ENCODE measurements at places on chromosomes 6 and 20.

GRCh38 chr20:45104786-45105185 is 3.9 kb upstream of the KCNS1 start:
- H3K36me3 ChIP-seq: no peaks in the 10 kb centered on the region
- H3K27ac ChIP-seq: no peak overlapping the region

DNA sequence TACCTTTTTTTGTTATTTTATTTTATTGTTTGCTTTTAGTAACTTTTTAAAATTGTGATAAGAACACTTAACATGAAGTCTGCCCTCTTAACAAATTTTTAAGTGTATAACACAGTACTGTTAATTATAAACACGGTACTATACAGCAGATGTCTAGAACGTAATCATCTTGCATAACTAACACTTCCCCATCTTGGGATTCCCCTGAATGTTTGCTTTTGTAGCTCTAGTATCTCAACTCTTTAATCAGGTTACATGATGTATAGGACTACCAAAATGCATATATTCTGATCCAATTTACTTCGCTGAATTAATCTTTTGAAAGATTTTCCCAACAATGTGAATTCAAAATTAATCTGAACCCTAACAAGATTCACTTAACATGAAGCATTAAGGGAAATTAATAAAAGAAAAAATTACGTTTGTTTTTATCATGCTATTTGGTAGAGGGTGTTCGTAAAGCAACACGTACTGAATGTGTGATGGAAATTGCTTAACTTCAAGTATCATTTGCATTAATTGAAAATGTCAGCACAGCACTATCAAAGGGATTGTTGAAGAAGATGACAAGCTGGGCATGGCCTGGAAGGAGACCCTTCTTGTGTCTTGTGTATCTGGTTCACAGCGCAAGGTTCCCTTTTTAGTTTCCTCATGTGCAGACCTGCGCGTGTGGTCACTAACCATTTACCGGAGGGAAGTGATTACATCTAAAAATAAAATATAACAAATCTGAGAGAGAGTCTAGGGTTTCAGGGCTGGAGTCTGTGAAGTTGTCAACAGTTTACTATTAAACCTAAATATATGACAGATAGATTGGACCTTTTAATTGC is 15.2 kb downstream of the COL19A1 start:
- H3K36me3 ChIP-seq: no peaks in the 10 kb centered on the region
- H3K27ac ChIP-seq: no peak overlapping the region
- H3K4me1 ChIP-seq: no peaks in the 10 kb centered on the region
- no peaks in the 10 kb centered on the region for H3K27me3 ChIP-seq
- DNase-seq: no peak

DNA sequence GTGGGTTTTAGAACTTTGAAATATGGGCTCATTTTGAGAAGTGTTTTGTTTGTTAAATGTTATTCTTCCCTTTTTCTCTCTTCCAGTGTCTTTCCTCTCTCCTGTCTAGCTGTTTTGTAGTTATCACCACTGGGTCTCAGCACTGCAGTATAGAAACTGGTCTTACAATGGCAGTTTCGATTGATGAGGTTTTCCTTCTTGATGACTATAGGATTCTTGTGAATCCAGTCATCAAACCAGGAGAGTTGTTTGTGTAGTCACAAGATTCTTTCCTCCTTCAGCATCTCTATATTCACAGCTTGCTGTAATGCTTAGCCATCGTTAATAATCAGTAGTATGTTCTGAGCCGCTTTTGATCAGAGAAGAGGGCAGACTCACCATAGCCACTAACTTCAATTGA is 172.3 kb downstream of the OGFRL1 start:
- no peak overlapping the region for H3K27ac ChIP-seq
- no peaks in the 10 kb centered on the region for H3K36me3 ChIP-seq
- H3K27me3 ChIP-seq: no peaks in the 10 kb centered on the region
- no peaks in the 10 kb centered on the region for H3K4me1 ChIP-seq

DNA sequence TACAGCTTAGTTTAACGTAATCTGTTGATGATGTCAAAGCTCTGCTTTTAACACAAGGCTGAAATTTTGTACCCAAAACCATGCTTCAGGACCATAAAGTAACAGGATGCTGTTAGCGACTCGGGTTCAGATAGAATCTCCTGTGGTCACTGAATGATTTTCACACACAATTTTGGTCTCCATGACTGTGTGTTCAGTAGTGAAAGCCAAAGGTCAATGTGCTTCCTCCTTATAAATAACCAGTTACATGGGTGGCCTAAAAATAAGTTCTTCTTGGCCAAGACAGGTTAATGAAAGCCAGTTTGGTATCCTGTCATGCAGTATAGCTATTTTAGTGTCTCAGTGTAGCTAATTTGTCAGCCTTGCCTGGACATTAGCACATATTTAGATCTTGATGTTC is 19.1 kb upstream of the LOC128125822 start:
- DNase-seq: no peak
- H3K36me3 ChIP-seq: no peaks in the 10 kb centered on the region
- H3K4me3 ChIP-seq: no peak overlapping the region
- H3K27me3 ChIP-seq: no peaks in the 10 kb centered on the region
- H3K27ac ChIP-seq: no peak overlapping the region

- H3K4me3 ChIP-seq: no peak overlapping the region
- H3K36me3 ChIP-seq: no peaks in the 10 kb centered on the region
- H3K4me1 ChIP-seq: no peaks in the 10 kb centered on the region
- no peak for DNase-seq
- no peak overlapping the region for H3K27ac ChIP-seq
- H3K27me3 ChIP-seq: no peaks in the 10 kb centered on the region
Measured at GRCh38 chr6:90079560-90080490, 185.6 kb downstream of the GJA10 start.

DNA sequence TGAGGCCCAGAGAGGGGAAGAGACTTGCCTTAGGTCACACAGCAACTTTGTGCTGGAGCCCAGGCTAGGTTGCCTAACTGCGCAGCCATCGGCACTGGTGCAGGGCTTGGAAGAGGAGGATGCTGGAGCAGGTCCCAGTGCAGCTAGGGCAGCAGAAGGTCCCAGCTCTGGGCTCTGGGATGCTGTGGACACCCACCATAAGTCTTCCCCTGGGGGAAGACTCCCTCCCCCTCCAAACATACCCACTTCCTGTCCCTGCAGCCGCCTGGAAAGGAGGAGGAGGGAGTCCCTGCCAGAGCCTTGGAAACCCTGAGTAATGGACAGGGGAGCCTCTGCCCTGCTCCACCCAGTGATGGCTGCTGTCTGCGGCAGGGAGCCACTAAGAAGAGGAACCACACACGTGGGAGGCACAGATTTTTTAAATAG is 93.6 kb downstream of the NCR2 start:
- H3K27ac ChIP-seq: peak overlapping the region; percentile 72
- H3K36me3 ChIP-seq: no peaks in the 10 kb centered on the region
- H3K27me3 ChIP-seq: no peaks in the 10 kb centered on the region
- DNase-seq: peak; percentile 79
- no peaks in the 10 kb centered on the region for H3K4me1 ChIP-seq

DNA sequence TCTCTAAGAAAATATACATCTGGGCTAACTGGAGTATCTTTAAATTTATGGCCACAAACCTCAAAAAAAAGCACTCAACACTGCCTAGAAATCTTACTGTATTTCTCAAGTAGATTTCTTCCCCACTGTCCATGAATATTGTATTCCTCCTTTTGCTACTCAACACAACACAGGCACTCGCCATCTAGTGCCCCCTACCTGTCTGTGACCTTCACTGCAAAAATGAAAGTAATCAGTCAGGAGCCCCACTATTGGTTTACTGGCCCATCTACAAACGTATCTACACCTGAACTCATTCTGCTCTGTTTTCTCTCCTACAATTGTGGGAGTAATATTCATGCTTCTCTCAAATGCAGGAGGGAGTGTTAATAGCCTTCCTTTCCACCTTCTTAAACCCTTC is 58.3 kb downstream of the LY86 start:
- H3K36me3 ChIP-seq: no peaks in the 10 kb centered on the region
- no peaks in the 10 kb centered on the region for H3K27me3 ChIP-seq
- no peaks in the 10 kb centered on the region for H3K4me1 ChIP-seq
- H3K27ac ChIP-seq: no peak overlapping the region
- H3K4me3 ChIP-seq: no peak overlapping the region

DNA sequence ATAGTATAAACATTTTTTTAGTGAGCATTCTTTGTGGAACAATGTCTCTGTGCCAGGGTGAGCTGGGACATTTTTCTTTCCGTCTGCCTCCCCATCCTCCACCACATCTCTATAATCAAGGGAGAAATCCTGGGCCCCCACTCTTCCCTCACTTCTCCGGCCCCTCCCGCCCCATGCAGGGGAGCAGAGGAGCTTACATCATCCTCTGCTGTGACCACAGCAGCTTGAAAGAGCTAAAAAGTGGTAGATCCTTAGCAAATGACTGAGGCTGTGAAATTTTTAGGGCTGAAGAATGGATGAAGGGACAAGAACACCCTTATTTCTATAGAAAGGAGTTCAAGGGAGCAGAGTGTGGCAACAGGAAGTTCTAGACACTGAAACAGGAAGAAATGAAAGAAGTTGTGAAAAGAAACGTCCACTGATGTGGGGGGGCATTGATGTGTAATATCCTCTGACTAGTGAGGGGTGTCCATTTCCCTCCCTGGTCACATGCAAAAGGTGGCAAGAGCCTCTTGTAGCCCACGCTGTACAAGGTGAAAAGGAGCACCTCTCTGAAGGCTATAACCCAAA is 380.3 kb upstream of the JARID2 start:
- no peak overlapping the region for H3K27ac ChIP-seq
- no peak for DNase-seq
- no peaks in the 10 kb centered on the region for H3K4me1 ChIP-seq
- no peaks in the 10 kb centered on the region for H3K36me3 ChIP-seq
- H3K27me3 ChIP-seq: no peaks in the 10 kb centered on the region

DNA sequence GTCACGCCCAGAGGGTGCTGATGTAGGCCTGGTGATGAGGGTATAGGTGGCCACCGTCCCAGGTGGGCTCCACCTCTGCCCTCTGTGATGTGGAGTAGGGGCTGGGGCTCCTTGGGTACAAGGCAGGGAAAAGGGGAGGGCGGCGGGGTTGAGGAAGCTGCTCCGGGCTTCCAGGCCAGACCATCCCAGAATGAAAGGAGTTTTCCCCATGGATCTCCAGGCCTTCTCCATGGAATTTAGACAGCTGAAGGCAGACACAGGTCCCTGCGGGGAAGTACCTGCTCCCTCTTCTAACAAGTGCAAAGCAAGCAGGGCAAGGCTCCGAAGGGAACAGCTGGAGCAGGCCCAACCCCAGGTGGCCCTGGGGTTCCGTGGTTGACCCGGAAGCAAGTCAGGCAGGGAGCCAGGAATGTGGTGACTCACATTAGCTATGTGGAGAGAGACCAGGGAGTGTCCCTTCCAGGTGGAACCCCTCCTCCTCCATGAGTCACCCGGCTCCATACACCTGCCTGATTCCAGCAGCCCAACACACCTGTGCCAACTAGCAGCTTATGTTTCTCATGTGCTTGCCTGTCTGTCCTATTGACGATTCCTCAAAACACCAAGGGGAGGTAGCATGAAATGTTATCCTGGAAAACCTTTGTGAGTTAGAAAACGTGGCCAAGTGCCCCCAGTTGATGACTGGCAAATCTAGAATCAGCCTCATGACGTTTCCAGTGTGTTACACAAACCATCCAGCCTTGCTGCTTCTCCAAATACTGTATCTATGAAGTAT is 59.7 kb upstream of the SNX9 start:
- peak overlapping the region; percentile 45 for H3K27ac ChIP-seq
- H3K4me1 ChIP-seq: peaks cover 27% of the 10 kb centered on the region
- DNase-seq: no peak
- H3K36me3 ChIP-seq: no peaks in the 10 kb centered on the region
- H3K4me3 ChIP-seq: no peak overlapping the region
- H3K27me3 ChIP-seq: no peaks in the 10 kb centered on the region

GRCh38 chr6:54772610-54773009 is 74.0 kb upstream of the FAM83B start:
- no peaks in the 10 kb centered on the region for H3K4me1 ChIP-seq
- no peak overlapping the region for H3K4me3 ChIP-seq
- H3K36me3 ChIP-seq: no peaks in the 10 kb centered on the region
- H3K27me3 ChIP-seq: no peaks in the 10 kb centered on the region
- H3K27ac ChIP-seq: no peak overlapping the region
- DNase-seq: no peak

DNA sequence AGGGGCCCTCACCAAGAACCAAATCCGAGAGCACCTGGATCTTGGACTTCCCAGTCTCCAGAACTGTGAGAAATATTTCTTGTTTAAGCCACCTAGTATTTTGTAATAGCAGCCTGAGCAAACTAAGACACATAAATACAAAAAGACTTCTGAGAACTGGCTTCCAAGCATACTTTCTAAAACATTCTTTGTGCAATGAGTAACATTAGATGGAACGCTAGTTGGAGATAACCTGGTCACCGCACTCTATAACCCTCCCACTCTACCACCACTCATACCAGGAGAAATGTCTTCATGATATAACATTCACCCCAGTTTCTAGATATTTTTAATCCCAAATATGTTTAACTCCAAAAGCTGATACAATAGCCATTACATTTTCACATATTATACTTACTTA is 169.5 kb upstream of the THEMIS start:
- no peaks in the 10 kb centered on the region for H3K4me1 ChIP-seq
- H3K36me3 ChIP-seq: no peaks in the 10 kb centered on the region
- H3K27ac ChIP-seq: no peak overlapping the region
- H3K4me3 ChIP-seq: no peak overlapping the region

DNA sequence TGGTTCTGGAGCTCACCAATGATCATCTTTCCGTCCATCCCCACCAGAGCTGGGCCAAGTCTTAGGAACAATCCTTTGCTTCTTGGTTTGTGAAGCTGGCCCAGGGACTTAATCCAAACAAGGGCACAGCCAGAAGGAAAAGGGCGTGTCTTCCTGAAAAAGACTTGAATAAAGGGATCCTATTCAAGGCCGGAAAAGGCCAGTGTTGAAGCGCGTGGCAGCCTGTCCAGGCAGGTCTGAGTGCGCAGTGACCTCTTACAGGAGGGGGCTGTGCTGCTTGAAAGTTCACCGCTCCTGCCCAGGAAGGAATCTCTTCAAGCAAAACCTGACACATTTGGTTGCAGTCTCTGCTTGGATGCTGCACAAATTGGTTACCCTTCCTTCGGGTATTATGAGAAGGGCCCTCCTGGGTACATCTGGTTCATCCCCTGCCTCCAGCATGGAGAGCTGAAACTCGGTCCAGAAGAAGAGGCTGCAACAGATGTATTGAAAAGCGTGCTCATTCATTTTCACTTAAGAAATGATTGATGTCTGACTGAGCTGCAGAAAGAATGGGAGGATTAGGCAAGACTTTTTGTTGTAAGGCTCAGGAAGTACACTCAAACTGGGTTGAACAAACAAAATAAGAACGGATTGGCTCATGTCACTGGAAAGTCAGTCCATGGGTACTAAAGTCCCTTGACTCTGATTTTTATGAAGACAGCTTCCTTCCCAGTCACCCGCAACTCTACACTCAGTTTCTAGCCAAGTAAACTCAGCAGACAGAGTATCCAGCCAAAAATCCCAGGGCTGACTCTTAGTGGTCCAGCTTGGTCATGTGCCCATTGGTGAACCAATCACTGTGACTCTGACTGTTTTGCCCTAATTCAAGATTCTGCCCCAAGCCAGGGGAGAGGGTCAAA is 136.3 kb downstream of the TFAP2C start:
- no peak for DNase-seq
- H3K27ac ChIP-seq: no peak overlapping the region
- H3K4me1 ChIP-seq: no peaks in the 10 kb centered on the region
- no peaks in the 10 kb centered on the region for H3K27me3 ChIP-seq

Measured in right atrium auricular region (tissue), 2 donors.